ENCODE measurements at places on chromosomes 12 and 14.

GRCh38 chr14:68580096-68580645, 212.7 kb downstream of the ZFP36L1 start:
- no peak for DNase-seq

- DNase-seq: peak; percentile 2
Observed at GRCh38 chr14:81625343-81625742, 91.7 kb upstream of the SEL1L start.

DNA sequence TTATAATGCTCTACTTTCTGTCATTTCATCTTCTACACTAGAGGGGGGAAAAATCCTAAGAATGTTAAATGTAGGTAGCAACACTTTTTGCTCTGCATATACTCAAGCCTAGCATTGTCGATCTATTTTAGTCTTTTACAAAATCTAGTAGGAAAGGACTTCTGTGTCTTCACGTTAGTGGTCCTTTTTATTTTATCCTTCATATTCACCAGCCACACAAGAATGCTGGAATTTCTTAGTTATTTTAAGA, 253.0 kb upstream of the FLRT2 start:
- DNase-seq: peak; percentile 4

- DNase-seq: no peak
Observed at GRCh38 chr14:67764496-67764895, 51.9 kb downstream of the ZFYVE26 start.

- DNase-seq: peak; percentile 92
Observed at GRCh38 chr12:94618995-94619695, 31.2 kb downstream of the TMCC3 start.

DNA sequence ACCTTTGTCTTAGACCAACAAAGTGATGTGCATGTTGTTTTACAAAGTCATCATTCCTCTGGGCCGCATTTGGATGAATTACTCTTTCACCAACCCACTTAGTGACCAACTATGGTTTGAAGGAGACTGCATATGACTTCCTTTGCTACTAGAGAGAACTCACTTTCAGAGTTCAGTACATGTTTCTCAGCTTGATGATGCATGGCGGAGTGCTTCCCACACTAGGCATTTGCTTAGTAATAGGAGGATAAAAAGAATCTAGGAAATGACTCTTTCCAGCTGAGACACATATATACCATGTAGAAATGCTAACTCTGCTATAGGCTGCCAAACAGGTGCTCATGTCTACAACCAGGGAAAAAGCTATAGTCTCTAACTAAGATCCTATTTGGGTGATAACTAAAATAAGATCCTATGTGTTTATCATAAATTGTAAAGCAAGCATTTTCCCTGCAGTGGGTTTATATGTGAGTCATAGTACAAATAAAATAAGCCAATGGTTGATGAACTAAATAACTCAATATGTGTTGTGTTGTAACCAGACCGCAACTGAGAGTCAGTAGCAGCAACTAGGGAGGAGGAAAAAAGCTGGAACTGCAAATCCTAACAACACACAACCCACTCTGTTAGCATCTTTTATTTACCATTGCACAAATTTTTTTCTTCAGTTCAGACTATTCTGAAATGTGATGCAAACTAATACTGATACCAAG, 87.2 kb downstream of the TSPAN8 start:
- peak; percentile 14 for DNase-seq

- no peak for DNase-seq
Observed at GRCh38 chr12:121806009-121806545, 2.3 kb downstream of the SETD1B start.

- no peak for DNase-seq
Observed at GRCh38 chr14:82805892-82806825, 1272.5 kb upstream of the SEL1L start.

GRCh38 chr14:80560800-80561657, 349.7 kb upstream of the DIO2 start:
- no peak for DNase-seq

DNA sequence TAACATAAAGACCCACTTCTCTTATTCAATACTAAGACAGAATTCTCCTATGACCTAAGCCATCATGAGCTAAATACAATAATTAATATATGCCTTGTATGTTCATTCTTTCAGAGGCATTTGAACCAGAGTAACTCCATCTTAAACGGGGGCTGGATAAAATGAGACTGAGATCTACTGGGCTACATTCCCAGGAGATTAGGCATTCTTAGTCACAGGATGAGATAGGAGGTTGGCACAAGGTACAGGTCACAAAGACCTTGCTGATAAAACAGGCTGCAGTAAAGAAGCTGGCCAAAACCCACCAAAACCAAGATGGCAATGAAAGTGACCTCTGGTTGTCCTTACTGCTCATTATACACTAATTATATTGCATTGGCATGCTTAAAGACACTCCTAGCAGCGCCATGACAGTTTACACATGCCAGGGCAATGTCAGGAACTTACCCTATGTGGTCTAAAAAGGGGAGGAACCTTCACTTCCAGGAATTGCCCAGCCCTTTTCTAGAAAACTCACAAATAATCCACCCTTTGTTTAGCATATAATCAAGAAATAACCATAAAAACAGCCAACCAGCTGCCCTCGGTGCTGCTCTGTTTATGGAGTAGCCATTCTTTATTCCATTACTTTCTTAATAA, 260.7 kb downstream of the SSPN start:
- DNase-seq: no peak

DNA sequence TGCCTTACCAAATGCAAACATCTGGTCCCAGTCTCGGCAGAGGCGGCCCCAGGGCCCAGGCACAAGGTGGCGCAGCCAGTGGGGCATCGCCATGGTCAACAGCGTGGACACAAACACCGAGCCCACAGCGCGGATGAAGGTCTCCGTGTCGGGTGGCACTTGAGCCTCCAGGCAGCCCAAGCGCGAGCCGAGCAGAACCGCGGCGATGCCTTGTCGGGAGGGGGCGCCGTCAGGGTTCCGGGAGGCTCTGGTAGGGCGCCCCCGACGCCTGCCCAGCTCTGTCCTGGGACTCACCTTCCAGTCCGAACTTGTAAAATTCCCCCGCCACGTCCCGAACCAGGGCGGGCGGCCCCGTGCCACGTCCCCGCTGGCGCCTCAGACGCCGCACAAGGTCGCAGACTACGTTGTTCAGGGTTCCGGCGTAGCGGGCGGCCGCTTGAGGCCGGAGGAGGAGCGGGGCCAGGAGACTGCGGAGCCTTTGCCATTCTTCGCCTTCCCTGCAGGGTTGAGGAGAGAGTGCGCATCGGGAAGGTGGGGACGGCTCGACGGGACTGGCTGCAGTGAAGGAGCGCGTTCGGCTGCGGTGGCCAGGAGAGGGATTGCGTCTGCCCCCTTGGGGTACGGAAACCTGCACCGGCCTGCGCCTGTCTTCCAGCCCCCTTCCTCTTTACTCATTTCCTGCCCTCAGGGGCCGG, 1.7 kb downstream of the CYP27B1 start:
- peak; percentile 17 for DNase-seq

- DNase-seq: no peak
Observed at GRCh38 chr12:104788840-104789271, 169.2 kb downstream of the SLC41A2 start.

DNA sequence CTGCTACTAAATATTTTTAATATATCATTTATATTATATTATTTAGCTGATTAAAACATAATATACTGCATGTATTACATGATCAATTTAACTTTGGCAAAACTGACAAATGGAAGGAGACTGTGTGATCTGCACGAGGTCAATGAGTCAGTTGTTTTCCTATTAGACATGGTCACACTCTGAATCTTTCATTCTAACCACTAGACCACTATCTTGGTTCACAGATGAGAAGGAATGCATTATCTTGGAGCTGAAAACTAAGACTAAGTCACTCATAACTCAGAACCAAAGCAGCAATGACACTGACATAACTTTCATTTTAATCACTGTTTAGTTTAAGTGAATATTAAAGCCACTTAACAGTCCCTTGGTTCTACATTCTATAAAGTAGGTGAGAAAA, 37.4 kb downstream of the GNPTAB start:
- peak; percentile 56 for DNase-seq

- DNase-seq: no peak
Observed at GRCh38 chr12:50397117-50397650, 775 bp upstream of the FAM186A start.

GRCh38 chr12:118055144-118055557, 5.8 kb downstream of the WSB2 start:
- DNase-seq: peak; percentile 29

DNA sequence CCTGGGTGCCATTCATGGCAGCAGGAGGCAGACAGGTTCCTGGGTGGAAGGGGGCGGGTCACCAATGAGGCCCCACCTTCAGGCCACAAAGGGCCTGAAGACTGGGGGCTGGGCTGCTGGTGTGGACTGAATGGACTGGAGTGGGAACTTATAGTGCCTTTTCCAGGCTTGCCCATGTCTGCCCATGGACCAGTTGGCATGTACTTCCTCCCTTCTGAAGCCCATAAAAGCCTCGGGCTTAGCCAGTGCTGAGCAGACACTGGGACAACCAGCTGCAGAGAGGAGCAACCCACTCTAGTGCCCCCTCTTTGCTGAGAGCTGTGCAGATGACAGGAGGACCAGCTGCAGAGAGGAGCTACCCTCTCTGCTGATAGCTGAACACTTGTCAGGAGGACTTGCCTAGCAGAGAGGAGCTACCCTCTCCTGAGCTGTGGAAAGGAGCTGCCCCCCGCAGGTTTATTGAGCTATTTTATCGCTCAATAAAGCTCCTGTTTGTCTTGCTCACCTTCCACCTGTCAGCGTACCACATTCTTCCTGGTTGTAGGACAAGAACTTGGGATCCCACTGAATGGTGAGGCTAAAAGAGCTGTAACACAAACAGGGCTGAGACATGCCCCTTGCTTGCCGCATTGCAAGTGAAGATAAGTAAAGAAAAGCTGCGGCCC, 34.0 kb downstream of the APAF1 start:
- no peak for DNase-seq
